ENCODE measurements at places on chromosomes 12 and 14. TPM values are rescaled to one million over a fixed set of nuclear protein-coding genes. Genes with fewer than 3 reads are reported as not detected.

KERA gene
- total RNA-seq, result not detected

OVCH1 gene
- 0.07 TPM for total RNA-seq

DNA sequence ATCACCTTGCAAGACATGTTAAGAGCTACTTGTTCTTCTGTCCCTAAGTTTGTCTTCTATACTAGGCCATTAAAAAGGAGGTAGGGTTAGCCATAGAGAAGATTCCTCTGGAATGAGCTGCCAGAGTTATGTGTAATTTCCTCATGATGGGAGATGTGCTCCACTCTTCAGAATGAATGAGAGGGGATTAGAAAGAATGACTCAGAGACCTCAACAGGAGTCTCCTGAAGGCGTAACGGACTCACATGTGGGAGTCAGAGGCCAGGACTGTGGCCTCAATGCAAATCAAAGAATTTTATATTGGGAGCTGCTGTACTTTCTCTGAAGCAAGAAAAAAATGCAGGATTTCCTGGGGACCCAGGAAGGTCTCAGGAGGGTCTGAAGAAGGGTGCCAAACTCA lies 87.8 kb upstream of the ATXN7L3B start:
- DNase-seq, result no peak

DNA sequence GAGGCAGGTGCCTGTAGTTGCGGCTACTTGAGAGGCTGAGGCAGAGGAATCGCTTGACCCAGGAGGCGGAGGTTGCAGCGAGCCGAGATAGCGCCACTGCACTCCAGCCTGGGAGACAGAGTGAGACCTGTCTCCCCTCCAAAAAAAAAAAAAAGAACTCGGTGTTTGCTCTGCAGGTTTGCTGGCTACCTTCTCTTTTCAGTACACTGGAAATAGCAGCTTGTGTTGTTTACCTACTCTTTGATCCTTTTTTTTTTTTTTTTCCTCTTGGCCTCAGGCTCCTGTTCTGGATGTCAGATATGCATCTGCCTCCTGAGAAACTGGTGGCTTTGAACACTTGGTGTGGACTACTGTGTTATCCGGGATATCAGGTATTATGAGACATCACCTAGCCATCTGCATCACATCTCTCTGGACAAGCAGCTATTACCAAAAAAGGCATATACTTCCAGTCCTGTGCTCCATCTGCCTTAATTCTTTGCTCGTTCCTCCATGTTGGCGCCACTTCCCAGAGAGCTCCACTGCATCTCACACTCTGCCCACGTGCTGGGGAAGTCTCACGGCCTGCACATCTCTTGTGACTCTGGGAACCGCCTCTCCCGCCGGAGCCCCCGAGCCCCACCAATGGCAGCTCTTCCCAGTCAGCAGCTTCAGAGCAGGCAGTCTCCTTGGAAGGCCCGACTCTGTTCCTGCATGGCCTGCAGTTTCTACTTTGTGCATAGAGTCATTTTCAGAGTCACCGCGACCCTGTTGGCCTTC lies 50.9 kb upstream of the TRAF3 start:
- peak; percentile 37 for DNase-seq

DNA sequence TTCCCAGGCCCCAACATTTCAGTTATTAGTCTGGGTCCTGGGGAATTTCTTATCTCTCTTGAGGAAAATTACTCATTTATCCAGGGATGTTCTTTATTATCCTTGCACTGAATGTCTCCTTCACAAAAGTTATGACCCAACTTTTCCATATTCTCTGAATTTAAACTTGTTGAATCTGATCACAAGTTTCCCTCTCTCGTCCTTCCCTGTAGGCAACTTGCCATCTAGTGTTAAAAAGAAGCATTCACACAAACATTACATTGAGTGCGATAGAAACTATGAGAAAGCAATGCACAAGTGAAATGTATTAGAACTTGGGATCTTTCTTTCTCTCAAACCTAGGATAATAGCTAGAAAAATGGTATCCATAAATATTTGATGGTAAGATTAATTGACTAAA lies 608.4 kb downstream of the FSCB start:
- no peak for DNase-seq

GRCh38 chr12:31752450-31752849 lies 23.6 kb upstream of the AMN1 start:
- no peak for DNase-seq
